ENCODE measurements at places on chromosomes 7 and 10. TPM values are rescaled to one million over a fixed set of nuclear protein-coding genes. Genes with fewer than 3 reads are reported as not detected.
A peak's percentile ranks its signal among the peaks of the same experiment; 100 is the strongest.

GRCh38 chr10:63464402-63465292 is 1.1 kb downstream of the JMJD1C start:
- peak overlapping the region; percentile 87 for H3K4me3 ChIP-seq
- no peaks in the 10 kb centered on the region for H3K27me3 ChIP-seq
- no peak for DNase-seq
- peaks cover 9% of the 10 kb centered on the region for H3K4me1 ChIP-seq
- peak overlapping the region; percentile 93 for H3K27ac ChIP-seq

HMX2 gene
- total RNA-seq = not detected

DNA sequence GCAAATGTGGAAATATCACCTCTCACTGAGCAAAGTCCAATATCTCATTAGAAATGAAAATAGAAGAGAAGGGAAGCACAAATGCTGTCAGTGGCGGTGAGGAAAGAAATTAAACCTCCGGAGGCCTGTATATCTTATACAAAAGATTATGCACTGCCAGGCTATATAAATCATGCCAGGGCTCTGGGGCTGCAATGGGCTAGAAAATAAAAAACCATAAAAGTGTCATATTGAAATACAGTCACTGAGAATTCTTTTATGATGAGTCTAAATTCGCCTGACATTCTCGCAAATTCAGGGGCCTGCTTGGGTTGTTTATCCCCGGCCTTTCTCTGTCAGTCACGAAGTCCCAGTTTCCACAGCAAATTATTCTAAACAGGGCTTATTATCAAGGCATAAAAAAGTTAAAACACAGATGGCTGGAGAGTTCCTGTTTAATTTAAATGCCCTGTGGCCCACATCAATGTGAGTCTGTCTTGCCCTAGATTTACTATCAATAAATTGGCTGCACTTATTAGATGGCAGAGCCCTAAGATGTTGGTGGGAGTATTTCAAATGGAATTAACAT is 193.8 kb downstream of the SNX10 start:
- H3K27me3 ChIP-seq = no peaks in the 10 kb centered on the region
- peaks cover 12% of the 10 kb centered on the region for H3K4me1 ChIP-seq
- no peaks in the 10 kb centered on the region for H3K36me3 ChIP-seq
- H3K27ac ChIP-seq = no peak overlapping the region

DNA sequence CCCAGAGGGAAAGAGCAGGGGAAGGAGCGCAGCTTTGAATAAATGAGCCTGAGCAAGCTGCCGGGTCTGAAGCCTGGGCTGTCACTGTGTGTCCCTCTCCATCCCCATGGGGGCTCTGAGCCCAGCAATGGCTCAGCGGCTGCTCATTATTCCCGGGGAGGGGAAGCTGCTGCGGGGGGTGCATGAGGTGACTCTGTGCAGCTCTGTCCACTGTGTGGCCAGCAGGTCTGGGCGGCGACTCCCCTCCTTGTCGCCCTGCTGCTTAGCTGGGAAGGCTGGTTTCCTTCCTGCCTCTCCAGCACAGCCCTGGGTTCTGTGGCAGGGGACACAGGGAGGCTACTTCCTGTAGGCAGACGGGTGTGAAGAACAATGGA is 234.2 kb downstream of the PRPF18 start:
- no peaks in the 10 kb centered on the region for H3K27me3 ChIP-seq
- no peak for DNase-seq
- H3K36me3 ChIP-seq = no peaks in the 10 kb centered on the region
- H3K4me3 ChIP-seq = no peak overlapping the region
- H3K27ac ChIP-seq = no peak overlapping the region

DNA sequence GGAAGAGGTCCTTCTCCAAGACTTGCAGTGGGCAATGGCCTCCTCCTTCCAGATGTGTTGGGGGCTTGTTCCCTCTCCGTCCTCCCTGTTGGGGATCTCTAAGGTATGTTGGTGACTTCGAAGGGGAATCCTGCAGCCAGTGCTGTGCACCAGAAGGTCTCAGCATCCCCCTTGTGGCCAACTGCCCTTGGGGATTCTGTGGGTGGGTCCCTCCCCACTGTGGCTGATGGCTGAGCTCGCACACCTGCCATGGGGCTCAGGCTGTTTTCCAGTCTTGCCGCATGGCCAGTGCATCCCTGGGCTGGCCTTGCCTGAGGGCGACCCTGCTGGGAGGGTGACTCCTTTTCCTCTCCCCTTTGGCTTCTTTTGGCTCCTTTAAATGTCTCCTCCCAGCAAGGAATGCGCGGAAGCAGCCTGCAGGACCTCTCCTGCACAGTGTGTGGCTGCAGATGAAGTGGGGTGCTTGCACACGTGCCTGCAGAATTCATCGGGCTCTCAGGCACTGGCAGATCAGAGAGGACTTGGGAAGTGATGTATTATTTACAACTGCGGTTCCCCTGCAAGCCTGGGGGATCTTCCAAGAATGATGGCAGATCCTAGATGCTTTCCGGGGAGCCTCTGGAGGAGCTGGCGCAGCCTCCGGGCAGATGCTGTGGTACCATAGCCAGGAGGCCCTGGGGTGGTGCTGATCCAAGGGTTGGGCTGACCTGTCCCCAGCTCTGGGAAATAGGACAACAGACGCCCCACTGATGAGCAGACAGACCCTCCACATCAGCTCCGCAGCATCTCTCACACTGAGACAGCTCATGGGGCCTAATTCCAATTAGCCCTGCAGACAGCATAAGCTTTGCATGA is 410.0 kb downstream of the TCERG1L start:
- H3K36me3 ChIP-seq = no peaks in the 10 kb centered on the region
- H3K27me3 ChIP-seq = no peaks in the 10 kb centered on the region
- no peak overlapping the region for H3K27ac ChIP-seq
- no peak for DNase-seq
- H3K4me3 ChIP-seq = no peak overlapping the region

DNA sequence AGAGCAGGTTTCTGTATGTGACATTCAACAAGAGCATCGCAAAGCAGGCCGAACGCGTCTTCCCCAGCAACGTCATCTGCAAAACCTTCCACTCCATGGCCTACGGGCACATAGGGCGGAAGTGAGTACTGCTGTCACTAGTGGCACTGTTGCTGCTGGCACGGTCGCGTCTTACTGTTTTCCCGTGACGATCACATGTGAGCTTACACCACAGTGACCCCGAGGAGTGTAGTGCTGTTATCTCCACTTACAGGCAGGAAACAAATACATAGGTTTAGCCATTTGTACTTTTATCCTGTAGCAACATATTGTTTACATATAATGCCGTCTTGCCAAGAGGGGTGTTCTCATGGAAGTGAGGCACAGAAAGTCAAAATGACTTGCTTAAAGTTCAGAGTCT is 25.4 kb downstream of the FBH1 start:
- peaks cover 95% of the 10 kb centered on the region for H3K36me3 ChIP-seq
- H3K27me3 ChIP-seq = no peaks in the 10 kb centered on the region
- no peak overlapping the region for H3K4me3 ChIP-seq
- no peak for DNase-seq

DNA sequence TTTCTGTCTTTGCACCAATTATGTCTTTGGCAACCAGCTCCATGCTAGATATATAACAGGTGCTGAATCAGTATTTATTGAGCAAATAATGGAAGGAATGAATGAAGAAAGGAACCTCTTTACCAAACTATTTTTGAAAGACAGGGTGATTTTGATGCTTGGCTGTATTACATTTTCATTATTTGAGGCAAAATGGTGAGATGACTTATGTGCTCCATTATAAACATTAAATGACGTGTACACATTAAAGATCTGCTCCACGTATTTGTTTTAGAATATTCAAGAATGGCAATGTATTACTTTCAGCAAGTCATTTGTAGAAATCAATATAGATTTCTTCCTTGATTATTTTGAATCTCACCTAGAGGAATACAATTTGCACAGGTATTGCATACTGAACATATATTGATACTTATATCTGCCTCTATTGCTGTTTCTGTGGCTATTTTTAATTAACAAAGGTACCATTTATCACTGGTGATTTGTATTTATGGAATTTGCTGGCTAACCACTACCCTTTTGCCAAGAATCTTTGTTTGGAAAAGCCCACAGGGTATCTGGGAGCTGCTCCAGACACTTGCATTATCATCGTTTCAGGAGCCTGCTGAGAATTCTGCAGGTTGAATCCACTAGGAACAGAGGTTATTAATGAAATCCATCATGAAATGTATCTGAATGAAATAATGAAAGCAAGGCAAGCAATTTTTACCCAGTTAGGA is 92.2 kb downstream of the SEMA3C start:
- H3K4me3 ChIP-seq = no peak overlapping the region
- peaks cover 35% of the 10 kb centered on the region for H3K4me1 ChIP-seq
- DNase-seq = no peak
- H3K27ac ChIP-seq = no peak overlapping the region

CYP2C19 gene
- 6.1 TPM for total RNA-seq

- H3K36me3 ChIP-seq = no peaks in the 10 kb centered on the region
- H3K27me3 ChIP-seq = no peaks in the 10 kb centered on the region
- H3K4me3 ChIP-seq = no peak overlapping the region
Observed at GRCh38 chr7:75951506-75951905, 36.6 kb downstream of the POR start.

DNA sequence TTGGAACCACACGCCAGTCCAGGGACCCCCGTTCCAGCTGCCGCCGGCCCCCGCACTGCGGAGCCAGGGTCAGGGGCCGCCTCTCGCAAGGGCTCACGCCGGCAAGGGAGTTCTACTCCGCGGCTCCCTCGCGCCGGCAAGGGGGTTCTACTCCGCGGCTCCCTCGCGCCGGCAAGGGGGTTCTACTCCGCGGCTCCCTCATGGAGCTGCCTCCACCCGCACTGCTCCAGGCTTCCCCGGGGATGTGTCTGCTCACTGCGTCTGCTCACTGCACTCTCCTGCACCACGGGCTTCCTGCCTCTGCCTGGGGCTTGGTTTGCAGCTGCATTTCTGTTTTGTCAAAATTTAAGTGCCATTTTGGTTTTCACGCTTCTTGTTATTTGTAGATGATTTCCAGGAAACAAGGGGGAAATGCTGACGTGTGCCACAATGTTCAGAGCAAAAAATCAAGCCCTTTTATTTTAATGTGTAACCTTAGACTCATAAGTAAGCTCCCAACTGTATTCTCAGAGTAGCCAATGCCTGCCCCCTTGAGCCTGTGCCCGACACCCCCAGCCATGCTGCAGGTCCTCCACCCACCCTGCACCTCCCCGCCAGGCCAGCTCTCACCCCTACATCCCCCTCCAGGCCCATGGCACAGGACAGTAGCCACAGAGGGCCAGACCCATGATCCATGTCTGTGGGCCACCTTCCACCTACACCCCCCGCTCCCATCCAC is 246.2 kb downstream of the MAD1L1 start:
- peaks cover 7% of the 10 kb centered on the region for H3K4me1 ChIP-seq
- no peaks in the 10 kb centered on the region for H3K36me3 ChIP-seq
- H3K27me3 ChIP-seq = no peaks in the 10 kb centered on the region
- no peak overlapping the region for H3K4me3 ChIP-seq
- H3K27ac ChIP-seq = no peak overlapping the region

DNA sequence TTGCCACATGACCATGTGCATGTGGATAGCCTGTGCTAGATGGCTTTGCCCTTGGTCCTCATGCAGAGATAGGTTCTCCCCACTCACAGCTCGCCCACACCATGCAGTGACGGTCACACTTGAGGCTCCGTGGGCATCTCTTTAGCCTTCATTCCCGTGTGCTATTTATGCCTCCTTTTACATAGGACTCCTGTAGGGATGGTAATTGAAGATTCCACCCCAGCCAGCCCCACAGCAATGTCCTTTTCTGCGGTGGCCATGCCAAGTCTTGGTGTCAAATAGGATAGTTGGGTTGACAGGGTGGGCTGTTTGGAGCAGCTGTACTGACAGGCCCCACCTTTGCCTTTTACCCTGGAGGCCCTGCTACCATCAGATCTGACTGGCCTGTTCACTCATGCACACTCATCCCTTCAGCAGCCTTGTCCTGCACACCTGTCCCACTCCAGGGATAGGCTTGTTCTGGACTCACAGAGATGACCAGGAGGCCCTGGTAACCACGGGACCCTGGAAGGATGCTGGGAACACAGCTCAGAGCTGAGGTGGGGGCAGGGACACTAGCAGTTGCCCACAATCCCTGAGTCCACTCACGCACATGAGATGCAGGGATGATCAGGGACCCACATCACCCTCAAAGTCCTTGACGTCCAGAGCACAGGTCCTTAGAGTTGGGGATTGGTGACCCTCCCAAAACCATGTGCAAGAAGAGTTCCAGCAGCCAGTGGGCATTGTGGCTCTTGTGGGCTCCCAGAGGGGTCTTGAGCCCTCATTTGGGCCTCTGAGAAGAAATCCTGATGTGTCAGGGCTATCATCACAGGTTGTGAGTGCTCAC is 71.2 kb downstream of the ADCY1 start:
- H3K27me3 ChIP-seq = no peaks in the 10 kb centered on the region
- DNase-seq = peak; percentile 72

DNA sequence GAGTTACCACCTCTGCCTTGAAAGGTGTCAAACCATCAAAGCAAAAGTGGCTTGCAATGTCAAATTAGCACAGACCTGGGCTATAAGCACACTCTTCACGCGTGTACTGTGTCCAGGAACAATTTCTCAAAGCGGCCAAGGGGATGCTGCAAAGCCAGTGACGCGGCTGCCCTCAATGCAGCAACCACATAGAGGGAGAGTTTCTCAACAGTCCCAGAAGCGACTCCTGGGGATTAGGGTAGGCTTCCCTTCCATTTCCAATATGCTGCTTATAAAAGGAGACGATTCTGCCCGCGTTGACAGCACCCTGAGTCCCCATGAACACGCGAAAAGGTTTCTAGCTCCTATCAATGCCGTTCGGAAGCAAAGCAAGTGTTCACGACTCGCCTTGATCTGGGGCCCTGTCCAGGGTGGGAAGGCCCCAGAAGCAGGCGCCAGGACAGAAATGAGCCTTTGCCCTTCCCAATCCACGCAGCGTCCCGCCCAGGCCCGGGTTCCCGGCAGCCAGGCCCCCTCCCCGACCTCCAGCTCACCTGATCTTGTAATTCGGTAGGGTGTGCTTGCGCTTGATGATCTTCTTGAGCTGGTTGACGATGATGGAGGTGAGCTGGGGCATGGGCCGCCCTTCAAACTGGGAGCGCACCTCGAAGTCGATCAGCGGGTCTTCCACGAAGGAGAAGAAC is 1.3 kb downstream of the PDZD8 start:
- peaks cover 53% of the 10 kb centered on the region for H3K4me1 ChIP-seq
- DNase-seq = no peak
- no peaks in the 10 kb centered on the region for H3K36me3 ChIP-seq
- peak overlapping the region; percentile 95 for H3K27ac ChIP-seq
- H3K27me3 ChIP-seq = no peaks in the 10 kb centered on the region

DNA sequence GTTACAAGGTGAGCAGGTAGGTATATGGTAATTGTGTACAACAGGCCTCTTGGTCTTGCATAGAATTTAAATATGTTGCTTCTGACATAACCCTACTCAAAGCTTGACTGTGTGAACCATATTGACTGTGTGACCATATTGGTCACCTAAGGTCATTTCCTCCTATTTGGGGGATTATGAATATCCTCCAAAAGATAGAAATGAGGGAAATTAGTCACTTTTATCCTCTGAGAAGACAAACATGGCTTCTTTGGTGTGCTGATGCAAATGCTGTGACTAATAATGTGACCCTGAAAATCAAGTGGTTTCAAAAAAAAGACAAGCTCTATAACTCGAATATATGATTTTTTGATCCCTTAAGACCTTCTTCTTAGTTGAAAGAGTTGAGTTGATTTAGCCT is 27.9 kb downstream of the IFIT5 start:
- H3K27me3 ChIP-seq = no peaks in the 10 kb centered on the region
- DNase-seq = no peak
- H3K36me3 ChIP-seq = no peaks in the 10 kb centered on the region
- no peak overlapping the region for H3K27ac ChIP-seq

GRCh38 chr7:3888096-3888495 is 587.0 kb downstream of the SDK1 start:
- H3K4me1 ChIP-seq = peaks cover 9% of the 10 kb centered on the region
- no peaks in the 10 kb centered on the region for H3K27me3 ChIP-seq
- no peaks in the 10 kb centered on the region for H3K36me3 ChIP-seq
- DNase-seq = no peak
